ENCODE measurements at places on chromosomes 5 and 9.

DNA sequence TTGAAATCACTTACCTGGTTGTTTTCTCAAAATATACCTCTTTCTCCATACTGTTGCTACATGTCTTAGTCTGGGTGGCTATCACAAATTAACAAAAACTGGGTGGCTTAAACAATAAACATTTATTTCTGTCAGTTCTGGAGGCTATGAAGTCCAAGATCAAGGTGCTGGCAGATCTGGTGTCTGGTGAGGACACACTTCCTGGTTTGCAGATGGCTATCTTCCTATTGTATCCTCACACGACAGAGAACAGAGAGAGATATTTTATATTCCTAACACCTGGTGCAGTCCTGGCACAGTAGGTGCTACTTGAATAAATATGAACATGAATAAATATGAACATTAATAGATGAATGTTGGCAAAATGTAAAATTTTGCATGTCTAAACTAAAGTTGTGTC, 164.3 kb upstream of the ACOT12 start:
- DNase-seq: no peak

GRCh38 chr5:33033516-33033915, 322.4 kb downstream of the NPR3 start:
- DNase-seq: no peak

DNA sequence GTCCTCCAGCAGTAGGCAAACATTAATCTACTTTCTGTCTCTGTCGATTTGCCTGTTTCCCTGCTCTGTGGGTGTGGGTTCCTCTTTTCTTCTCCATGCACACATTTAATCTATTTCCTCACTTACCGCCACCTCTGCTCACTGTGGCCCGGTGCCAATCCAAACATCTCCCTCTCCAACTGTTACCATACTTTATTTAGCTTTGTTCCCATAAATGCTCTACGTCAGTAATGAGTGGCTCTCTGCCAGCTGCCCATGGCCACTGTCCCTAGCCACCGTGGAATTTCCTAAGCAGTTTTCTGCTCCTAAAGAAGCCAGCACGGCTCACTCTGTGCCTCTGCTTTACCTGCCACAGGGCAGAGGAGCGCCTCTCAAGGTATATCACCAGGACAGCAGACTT, 19.5 kb upstream of the GOLPH3 start:
- DNase-seq: no peak

DNA sequence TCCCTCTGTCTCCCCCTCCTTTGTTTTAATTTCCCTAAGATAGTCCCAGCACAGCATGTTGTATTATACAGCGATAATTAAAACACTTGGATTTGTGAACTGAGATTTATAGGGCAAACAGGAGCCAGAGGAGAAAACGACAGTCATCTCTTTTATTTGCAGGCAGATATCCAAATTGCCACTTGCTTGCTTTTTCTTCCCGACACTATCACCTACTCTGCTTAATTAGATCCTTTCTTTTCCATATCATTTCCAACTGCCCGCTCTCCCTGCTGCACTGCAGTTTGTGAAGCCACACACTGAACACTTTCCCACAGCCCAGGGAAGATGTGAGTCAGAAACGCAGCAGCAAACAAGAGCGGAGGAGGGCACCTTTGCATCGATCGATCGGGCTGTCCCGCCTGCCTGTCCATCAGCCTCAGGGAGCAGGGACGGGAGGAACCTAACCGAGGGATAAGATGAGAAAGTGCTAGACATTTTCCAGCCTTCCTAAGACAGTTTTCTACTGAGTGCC, 35.8 kb upstream of the SPRY4 start:
- DNase-seq: no peak

DNA sequence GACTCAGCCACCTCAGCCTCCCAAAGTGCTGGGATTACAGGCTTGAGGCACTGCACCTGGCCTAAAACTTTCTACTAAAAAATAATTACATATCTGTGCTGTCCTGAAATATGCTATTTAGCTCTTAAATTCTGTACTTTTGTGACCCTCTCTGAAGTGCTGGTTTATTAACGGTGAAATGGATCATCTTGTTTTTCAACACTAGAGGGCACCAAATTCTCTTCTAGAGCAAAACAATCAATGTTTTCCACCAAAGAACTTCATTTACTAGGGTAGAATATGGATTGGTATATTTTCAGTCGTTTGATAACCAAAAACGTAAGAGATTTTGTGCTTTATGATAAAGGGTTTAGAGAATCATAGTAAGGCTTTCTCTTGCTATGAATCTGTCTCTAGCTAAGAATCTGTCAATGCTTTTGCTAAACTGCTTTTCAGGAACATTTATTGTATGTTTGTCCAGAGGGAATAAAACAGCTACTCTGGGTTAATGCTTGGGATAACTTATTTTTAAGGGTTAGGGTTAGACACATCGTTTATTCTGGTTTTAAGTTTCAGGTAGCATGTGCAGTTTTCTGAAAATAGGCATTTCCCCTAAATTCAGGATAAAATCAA, 63.6 kb downstream of the RNF180 start:
- DNase-seq: no peak

DNA sequence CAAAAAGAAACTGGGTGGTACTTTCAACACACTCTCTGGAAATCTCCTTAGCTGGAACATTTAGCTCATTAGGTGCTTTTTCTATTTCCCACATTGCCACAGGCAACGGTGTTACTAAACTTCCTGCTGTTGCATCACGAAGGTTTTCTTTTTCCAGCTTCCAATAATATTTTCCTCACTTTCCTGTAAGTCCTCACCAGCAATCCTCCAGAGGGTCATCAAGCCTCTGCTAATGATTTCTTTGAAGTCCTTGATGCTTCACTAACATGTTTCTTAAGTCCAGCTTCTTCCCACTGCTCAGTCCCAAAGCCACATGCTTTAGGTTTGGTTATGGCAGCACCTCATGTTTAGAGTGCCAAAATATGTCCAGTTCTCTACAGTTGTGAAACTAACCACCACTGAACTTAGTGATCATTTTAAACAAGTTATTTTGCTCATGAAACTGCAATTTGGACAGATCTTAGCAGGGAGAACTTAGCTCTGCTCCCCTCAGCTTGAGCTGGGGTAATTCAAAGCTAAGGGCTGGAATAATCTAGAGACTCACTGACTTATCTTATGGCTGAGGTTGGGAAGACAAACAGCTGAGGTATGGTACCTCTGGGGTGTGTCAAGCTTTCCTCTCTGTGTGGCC, 39.9 kb upstream of the RETREG1 start:
- no peak for DNase-seq

DNA sequence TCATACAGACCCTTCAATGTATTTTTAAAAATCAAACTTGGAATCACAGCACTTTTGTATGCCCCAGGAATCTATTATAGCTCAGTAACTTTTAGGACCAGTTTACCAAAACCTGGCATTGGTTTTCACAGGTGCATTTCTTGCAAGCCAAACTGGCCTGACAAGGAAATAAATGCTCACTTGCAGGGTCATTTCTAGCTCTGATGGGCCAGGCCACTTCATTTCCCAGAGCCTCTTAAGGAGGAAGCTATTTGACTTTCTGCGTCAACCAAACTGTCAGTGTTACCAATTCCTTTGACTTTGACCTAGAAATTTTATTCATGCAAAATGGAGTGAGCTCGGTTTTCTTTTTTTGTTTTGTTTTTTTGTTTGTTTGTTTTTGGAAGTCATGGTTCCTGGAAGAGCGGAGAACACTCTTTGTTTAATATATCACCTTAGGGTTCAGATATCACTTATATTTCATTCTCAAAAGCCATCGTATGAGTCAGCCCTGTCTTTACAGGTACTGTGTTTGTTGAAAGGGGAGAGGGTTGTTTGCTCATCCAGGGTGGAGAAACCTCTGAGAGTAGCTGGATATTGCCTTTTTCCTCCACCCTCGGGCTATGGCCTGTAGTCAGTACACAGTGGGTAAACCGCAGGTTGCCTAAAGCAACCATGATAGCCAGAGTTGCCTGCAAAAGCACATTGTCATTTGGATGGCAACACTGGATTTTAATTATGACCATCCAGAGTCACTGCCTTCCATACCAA, 58.9 kb downstream of the GNA14 start:
- DNase-seq: no peak

- no peak for DNase-seq
Measured at GRCh38 chr5:53084546-53085255, 24.9 kb downstream of the MOCS2 start.

- no peak for DNase-seq
Measured at GRCh38 chr5:159951834-159952233, 35.6 kb downstream of the ADRA1B start.

- no peak for DNase-seq
Measured at GRCh38 chr5:80686757-80687156, 32.0 kb upstream of the DHFR start.

- no peak for DNase-seq
Measured at GRCh38 chr9:96246267-96246671, 55.7 kb downstream of the HSD17B3 start.

DNA sequence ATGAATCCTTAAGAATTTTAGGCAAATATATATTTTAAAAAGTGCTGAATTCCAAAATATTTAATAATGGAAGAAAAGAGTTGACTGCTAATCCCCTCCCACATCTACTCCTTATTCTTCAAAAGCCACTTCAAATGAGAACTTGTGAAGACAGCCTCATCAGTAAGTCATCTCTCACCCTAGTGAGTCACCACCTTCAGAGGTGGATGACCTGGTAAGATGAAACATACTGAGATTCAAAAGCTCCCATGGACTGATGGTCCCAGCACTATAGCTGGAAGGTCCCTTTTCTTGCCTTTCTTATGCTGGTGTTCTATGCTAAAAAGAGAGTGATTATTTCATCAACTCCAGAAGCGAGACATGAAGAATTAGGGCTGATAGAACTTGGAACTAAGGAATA, 37.8 kb upstream of the SPDL1 start:
- DNase-seq: no peak

DNA sequence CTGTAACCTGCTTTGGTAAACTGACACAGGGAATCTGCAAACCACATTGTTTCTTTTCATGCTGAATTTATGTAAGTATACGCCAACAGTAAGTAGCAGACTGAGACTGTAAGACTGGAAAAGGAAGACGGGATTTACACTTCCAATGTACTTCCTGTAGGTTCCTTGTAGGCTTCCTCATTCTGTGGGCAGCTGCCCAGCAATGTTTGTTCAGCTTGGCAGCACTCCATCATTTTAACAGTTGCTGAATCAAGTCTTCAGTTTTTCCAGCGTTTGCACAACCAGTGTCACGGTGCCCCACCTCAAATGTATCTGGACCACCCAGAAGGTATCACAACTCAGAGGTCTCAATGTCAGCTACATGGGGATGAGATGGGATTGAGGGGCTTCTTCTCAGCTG, 232.6 kb downstream of the PRDM9 start:
- DNase-seq: no peak

GRCh38 chr9:93467062-93467416, 13.7 kb upstream of the FAM120AOS start:
- no peak for DNase-seq

- DNase-seq: no peak
Measured at GRCh38 chr9:133269537-133270362, 5.3 kb downstream of the ABO start.

DNA sequence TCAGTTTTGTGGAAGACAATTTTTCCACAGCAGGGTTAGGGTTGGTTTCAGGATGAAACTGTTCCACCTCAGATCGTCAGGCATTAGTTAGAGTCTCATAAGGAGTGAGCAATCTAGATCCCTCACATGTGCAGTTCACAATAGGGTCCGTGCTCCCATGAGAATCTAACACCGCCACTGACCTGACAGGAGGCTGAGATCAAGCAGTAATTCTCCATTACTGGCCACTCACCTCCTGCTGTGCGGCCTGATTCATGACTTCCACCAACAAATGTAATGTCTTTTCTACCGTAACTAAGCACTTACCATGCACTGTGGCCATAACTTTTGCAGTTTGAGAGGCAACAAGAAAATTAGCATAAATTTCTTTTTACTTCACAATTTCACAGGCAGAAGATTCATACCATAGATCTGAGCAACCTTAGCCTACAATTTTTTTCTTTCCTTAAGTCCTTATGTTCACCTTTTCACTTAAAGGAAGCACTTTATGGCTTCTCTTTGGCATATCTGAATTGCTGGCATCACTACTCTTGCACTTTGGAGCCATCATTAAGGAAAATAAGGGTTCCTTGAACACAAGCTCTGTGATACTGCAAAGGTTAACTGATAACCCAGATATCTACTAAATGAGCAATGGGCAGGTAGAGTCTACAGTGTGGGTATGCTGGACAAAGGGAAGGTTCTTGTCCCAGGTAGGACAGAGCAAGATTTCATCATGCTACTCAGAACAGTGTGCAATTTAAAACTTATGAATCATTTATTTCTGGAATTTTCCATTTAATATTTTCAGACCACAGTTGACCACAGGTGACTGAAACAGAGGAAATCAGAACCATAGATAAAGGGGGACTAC, 83.0 kb upstream of the IFNK start:
- DNase-seq: no peak

DNA sequence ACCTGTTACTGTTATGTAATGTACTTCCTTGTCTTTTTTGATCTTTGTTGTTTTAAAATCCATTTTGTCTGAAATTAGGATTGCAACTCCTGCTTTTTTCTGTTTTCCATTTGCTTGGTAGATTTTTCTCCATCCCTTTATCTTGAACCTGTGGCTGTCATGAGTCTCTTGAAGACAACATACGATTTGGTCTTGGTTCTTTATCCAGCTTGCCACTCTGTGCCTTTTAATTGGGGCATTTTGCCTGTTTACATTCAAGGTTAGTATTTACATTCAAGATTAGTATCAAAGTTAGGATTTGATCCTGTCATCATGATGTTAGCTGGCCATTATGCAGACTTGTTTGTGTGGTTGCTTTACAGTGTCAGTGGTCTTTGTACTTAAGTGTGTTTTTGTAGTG, 156.8 kb downstream of the GDNF start:
- DNase-seq: no peak

DNA sequence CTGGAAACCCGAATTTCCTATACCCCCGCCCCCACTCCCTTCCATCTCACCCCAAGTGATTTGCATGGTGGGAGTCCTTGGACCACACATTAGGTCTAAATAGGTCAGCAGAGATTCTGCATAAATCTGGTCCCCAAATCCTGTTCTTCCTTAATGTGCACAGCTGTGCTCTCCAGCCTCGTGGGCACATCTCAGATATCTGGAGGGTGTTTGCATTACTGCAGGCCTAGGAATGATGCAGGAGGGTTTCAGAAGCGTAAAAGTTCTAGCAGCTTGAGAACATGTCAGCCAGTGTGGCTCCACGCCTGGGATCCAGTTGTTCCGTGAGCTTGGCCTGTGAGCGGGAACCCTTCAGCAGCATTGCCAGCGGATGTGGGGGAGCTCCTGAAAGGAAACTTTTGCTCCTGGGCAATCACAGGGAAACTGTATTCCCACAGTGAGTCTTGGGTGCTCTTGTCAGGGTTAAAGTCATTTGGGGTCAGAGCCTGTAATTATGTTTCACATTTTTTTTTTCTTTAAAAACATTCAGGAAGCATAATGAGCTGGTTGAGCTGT, 12.9 kb downstream of the ARHGAP26 start:
- no peak for DNase-seq

DNA sequence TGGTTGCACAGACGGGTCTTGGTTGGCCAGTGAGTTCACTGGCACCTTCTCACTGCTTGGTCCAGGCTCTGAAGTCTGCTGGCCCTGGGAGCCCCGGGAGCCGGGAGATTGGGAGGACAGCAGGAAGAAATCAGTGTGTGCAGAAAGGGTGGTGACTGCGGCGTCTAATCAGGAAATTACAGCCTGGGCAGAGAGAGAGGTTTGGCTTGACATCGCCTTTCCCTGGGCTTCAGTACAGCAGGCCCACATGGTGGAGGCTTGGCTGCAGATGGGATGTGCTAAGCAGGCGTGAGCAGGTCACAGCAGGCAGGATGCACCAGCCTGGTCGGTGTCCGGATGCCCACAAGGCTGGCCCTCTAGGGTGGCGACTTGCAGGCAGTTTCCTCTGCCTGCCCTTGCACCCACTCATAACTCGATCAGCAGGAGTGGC, 17.2 kb downstream of the PITX1 start:
- no peak for DNase-seq

All from NK-92 treated with Interleukin-12 subunit alpha and Interleukin-12 subunit beta, amount 100 ng/mL, for 24 hours (cell line).